ENCODE measurements at places on chromosomes 7 and 10.
A peak's percentile ranks its signal among the peaks of the same experiment; 100 is the strongest.

DNA sequence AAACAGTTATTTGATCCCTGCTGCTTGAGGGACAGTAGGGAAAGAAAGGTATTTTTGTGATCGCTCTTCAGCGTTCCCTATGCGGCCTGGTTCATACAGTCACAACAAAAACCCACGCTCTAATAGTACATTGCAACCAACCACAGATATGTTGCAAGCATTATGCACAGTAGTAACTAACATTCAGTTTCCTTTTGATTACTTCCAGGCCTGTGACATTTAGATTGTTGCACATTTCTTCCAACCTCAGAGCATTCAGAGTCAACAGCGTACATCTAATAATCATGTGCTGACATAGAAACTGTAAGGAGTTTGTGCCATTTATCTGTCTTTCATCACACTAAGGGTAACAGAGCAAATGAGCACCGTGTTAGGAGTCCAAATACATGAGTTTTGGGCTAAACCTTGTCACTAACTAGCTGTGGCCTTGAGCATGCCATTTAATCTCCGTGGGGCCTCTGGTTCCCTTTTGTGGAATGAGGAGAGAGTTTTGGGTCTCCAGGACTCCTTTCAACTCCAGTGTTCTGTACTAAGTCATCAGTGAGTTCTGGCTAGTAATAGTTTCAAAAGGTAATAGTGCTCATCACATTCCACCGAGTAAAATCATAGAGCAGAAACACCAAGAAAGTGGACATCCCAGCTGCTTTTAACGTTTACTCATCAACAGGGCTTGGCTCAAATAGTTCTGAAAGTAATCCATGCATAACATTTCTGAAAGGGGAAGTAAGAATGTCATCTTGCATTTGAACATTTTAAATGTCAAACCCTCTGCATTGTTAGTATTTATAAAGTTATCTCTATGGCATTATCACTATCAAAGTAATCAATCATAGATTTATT is 99.0 kb upstream of the FZD1 start:
- peak; percentile 55 for DNase-seq

DNA sequence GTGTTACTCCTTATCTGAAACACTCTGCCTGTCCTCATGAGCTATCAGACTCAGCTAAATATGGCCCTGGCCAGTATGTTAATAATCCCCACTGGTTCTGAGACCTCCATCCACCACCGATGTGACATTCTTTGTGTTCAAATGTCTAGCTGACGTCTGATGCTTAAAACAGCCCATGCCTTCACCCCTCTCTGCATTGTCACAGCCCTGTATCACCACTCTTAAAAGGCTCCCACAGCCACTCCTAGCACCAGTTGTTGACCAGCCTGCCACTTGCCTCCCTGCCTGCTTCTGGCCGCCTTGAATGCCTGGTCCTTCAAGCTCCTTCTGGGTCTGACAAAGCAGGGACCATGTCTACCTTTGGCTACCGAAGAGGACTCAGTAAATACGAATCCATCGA is at the start of gene LMOD2:
Gene LMOD2 (plus strand): TSS at position 253 of the 400 bp plus-strand sequence. CDS start 98 bp downstream, at position 351.
- no peak for DNase-seq

GRCh38 chr7:12066521-12066920 is 144.6 kb upstream of the TMEM106B start:
- no peak for DNase-seq

- DNase-seq, result no peak
These were observed 29.0 kb downstream of the AKR1D1 start for GRCh38 chr7:138105221-138105620.

DNA sequence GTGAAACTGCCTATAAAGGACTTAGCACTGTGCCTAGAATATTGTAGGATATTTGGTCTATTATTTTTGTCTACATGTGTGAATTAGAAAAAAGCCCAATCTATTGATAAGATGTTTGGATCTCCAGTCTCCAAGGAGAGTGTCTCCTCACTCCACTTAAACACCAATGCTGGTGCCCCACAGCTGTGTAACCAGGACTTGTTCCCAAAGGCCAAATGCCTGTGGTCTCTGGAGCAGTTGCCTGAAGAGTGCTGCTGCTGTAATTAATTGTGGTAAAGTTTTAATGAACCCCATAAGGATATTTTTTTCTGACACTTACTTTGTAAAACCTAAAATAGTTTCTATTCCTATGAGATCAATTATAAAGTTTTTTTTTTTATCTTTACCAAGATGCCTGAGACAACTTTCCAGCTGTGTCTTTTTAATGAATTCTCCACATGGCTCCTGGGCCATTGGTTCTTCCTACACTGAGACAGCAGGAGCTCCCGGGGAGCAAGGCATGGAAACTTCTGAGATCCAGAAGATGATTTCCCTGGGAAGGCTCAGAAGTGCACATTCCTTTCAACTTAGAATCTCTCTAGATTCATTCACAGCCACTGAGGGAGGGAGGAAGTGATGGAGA is 11.2 kb upstream of the OR2A5 start:
- no peak for DNase-seq

DNA sequence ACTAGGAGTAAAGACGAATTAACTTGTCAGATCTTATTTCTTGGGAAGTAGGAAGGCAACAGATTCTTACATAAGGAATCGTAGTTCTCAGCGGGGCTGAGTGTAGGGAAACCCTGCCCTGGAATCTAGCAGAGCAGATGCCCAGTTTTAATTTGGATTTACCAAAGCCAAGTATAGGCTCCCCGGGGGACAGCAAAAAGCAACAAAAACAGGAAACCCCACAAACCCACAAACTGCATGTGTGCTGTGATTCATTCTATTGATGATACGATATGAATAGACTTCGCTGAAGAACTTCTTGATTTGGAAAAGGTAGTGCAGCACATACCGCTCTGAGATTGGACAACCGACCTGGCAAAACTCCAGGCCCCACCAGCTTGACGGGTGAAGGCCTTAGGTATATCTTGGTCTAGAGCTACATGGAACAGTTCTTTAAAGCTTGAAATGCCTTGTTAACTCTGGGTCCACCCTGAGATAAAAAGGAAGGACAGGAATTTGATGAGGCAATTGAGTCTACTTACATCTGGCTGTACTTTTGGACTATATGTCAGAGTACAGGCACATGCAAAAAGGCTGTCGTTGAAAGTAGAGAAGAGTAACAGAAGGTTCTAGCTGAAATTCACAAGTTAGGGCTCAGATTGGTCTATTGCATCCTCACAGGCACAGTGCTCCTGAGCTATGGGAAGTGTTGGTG is 49.1 kb downstream of the STRA8 start:
- no peak for DNase-seq

GRCh38 chr10:49756641-49757040 is 5.5 kb downstream of the OGDHL start:
- DNase-seq, result no peak

- no peak for DNase-seq
These were observed 4.5 kb upstream of the IQUB start for GRCh38 chr7:123538897-123539296.
